ENCODE measurements at places on chromosomes 7 and 10.

- no peak for DNase-seq
Measured at GRCh38 chr7:157973971-157974677, 613.5 kb downstream of the PTPRN2 start.

DNA sequence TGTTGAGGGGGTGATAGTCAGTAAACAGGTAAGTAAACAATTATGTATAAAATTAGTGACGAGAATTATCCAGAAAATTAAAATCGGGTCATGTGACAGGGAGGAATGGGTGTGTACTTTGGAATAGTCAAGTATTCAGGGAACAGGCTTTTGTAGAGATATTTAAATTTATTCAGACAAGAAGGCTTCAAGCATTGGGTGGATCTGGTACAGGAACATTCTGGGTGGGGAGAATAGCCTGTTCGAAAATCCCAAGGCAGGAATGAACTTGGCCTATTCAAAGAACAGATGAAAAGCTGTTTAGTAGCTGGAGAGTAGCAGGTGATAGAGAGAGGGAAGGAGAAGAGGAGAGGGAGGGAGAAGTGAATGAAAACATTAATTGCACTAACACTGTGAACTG is 448.9 kb upstream of the FZD8 start:
- no peak for DNase-seq

DNA sequence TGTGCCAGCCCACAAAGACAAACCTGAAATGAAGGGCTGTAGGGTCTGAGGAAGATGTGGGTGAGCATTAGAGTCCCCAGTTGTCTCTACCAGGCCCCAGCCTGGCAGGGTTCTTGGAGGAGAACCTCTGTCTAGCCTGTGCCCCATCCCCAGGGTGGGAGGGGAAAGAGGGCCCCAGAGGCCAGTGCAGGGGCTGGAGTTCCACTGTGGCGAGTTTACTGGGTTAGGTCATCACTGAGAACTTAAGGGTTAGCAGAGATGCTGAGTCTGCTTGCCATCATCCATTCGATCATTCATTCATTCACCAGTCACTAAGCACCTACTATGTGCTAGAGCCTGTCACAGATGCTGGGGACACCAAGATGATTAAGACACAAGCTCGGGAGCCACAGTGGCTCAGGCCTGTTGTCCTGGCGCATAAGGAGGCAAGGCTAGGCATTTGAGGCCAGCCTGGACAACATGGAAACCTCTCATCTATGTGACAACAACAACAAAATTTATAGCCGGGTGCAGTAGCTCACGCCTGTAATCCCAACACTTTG is 2.6 kb downstream of the ANKRD2 start:
- DNase-seq = no peak

GRCh38 chr10:34413756-34414587 is 401.1 kb downstream of the PARD3 start:
- DNase-seq = no peak

GRCh38 chr7:22357311-22358175 is 589 bp upstream of the RAPGEF5 start:
- DNase-seq = no peak

- no peak for DNase-seq
Measured at GRCh38 chr7:128407751-128408708, 1.8 kb downstream of the IMPDH1 start.

GRCh38 chr10:17669185-17669872 is 25.4 kb downstream of the STAM start:
- no peak for DNase-seq

GRCh38 chr10:119217991-119218490 is 10.7 kb downstream of the GRK5 start:
- peak; percentile 50 for DNase-seq

GRCh38 chr10:70680899-70681730 is 8.8 kb downstream of the ADAMTS14 start:
- DNase-seq = no peak

DNA sequence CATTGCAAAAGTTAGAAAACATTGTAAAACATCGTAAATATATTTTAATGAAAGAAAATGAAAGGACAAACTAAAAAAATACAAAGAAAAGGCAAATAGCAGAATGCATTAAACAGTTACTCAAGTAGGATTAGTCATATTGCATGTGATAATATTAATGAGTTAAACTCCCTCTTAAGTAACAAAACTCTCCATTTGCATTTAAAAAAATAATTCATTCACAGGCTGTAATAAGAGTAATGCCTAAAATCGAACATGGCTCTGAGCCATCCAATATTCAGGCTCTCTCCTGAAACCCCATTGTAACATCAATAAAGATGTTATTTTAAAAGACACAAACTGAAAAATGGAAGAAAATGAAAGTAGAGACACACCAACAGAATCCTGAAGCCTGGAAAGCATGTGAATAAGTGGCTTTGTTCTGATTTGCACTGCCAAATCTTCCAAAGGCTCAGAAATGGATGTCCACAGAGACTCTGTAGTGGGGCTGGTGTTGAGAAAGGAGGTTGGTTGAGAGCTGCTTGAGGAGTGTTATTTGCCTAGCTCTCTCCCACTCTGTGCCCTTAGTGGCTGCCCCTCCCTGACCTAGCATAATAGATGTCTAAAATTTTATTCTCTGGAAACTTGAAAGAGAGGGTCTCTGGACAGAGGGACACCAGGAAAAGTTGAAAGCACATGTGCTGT is 268.3 kb upstream of the MEOX2 start:
- DNase-seq = no peak

DNA sequence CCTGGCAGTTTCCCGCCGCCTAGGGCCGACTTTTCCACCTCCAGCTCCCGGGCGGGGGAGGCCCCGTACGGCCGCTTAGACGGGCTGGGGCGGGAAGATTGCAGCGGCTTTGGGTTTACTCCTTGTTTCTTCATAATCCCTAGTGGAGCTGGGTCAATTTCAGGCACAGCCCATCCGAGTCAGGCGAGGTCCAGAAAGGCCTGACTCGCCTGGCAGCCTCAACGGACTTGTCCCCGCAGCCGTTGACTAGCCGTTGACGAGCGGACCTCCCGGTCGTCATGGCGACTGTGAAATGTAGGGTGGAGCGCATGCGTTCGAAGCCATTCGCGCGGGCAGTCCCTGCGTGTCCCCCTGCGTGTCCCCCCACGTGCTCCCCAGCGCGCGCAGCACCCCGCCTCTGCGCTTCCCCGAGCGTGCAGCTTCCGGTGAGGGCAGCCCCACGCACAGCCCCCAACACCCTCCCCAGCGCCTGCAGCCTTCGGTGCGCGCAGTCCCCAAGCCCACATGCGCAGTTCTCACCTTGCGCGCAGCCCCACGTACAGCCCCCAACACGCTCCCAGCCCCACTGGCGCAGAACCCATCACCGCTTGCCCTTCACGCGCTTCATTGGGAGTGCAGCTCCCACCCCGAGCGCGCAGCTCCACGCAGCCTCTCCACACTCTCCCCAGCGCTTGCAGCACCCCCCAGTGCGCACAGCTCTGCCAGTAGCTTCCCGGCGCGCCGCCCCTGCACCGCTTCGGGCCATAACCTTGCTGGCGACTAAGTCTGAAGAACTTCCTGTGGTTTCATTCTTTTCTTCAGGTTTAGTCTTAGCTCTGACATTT is 67.8 kb downstream of the TBX20 start:
- DNase-seq = peak; percentile 5

GRCh38 chr10:75688506-75689300 is 257.3 kb downstream of the LRMDA start:
- DNase-seq = no peak

GRCh38 chr10:132836832-132837540 is 51.0 kb upstream of the NKX6-2 start:
- DNase-seq = peak; percentile 93

All from GM03348 (cell line).